GDM1 (cell line): ENCODE measurements at places on chromosomes 5 and 9.

DNA sequence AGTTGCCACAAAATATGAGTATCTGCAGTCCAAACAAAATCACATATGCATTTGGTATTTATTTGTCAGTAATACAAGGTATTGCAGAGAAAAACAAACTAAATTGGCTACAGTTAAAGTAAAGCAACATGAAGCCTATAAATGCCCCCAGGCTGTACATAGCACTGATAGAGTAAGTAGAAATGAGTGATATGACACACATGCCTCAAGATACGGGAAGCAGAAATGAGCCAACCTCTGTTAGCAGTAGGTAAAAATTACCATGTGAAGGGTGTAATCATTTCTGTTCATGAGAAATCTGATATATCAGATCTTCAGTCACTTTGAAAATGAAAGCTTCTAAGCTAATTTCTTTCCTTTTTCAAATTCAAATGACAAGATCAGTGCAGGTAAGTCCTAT, 131.1 kb downstream of the CHSY3 start:
- DNase-seq, result no peak

- no peak for DNase-seq
These were observed 7.0 kb downstream of the NFIB start for GRCh38 chr9:14306672-14307660.

- DNase-seq, result no peak
These were observed 47.5 kb downstream of the CNOT6 start for GRCh38 chr5:180541710-180542109.

GRCh38 chr9:98120476-98120875, 1.5 kb upstream of the TRIM14 start:
- no peak for DNase-seq

DNA sequence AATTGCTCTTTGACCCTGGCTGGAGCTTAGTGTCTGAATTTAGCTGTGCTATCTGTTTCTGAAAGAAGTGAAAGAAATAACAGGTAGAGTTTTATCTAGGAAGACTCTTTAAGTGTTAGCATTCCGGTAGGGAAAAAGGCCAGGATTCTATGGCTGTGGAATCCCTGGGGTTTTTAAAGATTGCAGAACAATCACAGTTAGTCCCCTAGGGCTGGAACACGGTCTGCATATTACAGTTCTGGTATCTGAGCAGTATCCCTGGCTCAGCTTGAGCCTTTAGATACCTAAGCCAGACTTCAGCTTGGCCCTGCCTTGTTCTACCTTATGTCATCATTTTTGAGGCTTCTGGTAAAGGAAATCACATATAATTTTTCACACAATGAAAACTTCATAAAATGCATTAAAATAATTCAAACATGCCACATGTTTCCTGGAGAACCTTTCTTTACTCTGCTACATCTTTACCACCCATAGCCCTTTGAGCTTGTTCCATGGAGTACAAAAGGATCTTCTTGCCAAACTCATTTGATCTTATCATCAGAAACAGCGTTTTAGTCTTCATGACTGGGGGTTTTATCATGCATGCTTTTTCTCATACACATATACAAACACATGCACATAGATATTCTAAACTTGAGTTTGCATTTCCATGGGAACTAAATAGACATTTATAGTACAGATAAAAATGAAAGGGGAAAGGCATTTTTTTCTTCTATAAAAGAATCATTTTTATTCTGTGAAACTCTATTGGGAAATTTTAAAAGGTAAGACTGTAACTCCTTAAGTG, 410.8 kb downstream of the CETN3 start:
- no peak for DNase-seq

- no peak for DNase-seq
These were observed 87.3 kb downstream of the COL5A1 start for GRCh38 chr9:134728801-134729495.

DNA sequence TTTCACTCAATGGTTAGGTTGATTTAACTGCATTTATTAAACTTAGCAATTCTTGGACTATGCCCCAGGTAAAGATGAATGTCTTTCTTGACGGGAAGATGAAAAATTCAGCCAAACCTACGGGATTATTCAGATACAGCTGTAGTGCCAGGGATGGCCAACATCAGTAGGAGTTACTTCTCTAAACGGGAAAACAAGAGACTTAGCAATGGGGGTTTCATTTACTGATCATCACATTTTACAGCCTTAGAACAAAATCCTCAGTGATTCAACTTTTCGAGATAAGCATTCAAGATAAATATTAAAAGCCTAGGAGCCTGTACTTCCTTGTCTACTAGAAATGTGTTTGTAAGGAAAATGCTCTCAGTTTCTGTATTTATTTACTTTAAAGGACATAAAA, 46.1 kb downstream of the S1PR3 start:
- DNase-seq, result no peak

DNA sequence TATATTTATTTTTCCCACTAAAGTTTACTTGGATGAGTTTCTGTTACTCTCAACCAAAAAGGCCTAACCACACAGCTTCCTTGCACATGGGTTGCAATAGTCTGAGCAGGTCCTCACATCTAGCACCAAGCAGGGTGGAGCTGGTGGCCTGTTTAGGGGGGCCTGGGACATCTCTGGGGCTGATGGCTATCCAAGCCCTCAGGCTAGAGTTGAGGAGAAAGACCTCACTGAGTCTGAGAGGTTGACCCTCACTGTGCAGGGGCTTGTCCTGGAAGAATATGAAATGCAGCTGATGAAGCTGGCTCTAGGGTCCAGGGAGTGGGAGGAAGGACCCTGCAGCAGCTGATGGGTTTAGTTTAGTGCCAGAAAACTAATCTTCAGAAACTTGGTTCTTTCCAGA, 217.1 kb upstream of the MVB12B start:
- no peak for DNase-seq
